ENCODE measurements at places on chromosomes 16 and 17.
A peak's percentile ranks its signal among the peaks of the same experiment; 100 is the strongest.

- no peak for DNase-seq
Observed at GRCh38 chr16:83136419-83136818, 509.6 kb downstream of the CDH13 start.

- DNase-seq, result no peak
Observed at GRCh38 chr16:6104428-6104827, 1006.8 kb upstream of the EEF2KMT start.

DNA sequence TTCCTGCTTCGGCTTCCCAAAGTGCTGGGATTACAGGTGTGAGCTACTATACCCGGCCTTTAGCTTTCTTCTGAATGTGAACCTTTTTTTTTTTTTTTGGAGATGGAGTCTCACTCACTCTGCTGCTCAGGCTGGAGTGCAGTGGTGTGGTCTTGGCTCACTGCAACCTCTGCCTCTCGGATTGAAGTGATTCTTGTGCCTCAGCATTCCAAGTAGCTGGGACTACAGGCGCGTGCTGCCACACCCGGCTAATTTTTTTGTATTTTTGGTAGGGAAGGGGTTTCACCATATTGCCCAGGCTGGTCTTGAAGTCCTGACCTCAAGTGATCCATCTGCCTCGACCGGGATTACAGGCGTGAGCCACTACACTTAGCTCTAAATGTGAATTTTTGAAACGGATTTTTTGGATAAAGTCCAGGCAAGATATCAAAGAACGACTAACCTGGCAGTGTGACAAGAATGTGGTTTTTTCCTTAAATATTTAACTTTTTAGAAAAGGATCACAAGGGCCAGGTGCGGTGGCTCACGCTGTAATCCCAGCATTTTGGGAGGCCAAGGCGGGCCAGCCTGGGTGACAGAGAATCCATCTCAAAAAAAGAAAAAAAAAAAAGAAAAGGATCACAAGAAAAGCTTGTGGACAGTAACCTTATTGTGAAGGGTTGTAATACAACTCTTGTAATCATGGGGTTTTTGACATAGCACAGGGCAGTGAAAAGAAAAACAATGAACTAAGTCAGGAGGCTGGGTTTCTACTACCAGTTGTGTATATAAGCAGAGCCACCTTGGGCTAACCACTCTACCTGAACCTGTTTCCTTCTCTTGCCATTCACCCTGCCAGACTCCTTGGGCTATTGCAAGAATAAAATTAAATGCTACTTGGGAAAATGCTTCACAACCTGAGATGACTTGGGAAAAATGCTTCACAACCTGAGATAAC, 6.2 kb downstream of the BRCA1 start:
- DNase-seq, result no peak

DNA sequence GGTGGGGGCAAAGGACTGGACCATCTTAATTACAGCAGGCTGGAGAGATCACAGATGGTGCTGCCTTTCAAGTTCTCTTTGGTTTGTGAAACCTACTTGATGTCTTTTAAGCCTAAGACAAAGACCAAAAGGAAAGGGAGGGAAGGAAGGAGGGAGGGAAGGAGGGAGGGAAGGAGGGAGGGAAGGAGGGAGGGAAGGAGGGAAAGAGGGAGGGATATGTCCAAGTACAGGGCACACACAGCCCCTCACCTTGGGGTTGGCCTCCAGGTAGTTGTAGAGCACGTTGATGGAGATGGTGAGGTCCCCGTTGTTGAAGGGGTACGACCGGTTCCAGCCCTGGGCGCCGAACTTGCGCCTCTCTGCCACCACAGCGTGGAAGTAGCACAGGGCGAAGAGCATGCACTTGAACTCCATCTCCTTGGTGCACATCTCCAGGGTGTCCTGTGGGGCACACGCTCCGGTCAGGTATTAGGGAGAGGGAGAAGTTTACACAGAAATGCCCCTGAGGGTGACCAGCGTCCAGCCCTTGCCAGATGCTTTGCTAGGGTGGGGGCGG, 55.4 kb downstream of the PGS1 start:
- no peak for DNase-seq

DNA sequence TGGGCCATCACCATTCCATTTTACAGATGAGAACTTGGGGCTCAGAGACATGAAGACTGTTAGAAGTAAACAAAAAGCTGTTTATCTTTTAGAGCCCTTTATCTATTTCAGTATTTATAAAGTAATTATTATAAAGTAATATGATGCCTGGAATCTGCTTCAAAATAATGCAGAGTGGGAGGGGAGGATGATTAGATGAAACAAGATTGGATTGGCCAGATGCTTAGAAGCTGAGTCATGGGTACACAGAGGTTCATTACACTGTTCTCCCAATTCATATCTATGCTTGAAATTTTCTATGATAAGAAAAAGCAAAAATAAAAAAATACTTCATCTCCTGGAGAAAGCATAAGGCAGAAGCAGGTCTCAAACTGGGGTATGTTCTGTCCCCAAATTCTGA, 29.4 kb downstream of the TOM1L2 start:
- peak; percentile 68 for DNase-seq

DNA sequence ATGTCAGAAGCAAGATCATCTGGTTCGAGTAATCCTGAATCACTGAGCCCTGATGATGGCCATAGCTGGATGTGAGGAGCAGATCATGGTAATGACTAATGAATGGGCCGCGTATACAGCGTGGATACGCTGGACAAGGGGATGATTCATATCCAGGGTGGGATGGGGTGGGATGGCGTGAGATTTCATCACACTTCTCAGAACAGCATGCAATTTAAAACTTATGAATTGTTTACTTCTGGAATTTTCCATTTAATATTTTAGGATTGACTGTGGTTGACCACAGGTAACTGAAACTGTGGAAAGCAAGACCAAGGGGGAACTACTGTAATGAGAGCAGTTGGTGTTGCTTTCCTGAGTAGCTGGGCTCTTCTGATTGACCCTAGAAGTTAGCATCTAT, 225.5 kb downstream of the STX8 start:
- peak; percentile 52 for DNase-seq

DNA sequence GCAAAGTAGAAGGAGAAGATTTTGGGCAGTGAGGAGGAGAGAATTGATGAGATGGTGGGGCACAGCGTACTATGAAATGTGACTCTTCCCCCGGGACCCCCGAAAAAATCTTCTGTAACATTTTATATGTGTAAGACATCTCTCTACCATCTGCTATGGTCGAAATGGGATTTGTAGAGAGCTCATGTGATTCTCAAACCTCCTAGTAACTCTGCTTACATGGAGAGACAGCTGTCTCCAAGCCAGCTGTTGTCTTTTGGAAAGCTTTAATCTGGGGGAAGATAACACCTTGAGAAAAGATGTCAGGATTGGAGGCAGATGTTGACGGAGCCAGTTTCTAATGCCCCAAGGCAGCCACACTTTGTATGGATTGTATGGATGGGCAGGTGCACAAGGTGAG, 94.1 kb downstream of the PRKCB start:
- DNase-seq, result no peak

GRCh38 chr16:89363621-89364393, 126.6 kb downstream of the ANKRD11 start:
- DNase-seq, result peak; percentile 67

DNA sequence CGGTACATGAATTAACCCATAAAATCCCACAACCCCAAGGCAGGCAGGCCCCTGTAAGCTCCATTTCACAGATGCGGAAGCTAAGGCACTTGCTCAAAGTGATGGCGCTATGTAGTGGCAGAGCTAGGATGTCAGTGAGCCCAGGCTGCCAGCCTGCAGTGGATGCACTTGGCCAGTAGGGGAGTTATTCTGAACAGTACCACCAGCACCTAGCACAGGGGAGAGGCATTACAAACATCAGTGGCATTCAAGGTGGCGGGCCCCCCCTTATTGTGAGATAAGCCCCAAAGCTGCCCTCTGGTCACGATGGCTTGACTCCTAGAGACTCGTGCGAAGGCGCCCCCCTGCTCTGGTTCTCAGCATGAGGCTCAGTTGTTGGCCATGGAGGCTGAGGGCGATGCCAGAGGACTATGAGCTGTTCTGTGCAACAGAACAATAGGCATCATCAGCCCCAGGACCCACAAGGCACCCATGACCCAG, 33.8 kb downstream of the GTF3C1 start:
- DNase-seq, result peak; percentile 29

DNA sequence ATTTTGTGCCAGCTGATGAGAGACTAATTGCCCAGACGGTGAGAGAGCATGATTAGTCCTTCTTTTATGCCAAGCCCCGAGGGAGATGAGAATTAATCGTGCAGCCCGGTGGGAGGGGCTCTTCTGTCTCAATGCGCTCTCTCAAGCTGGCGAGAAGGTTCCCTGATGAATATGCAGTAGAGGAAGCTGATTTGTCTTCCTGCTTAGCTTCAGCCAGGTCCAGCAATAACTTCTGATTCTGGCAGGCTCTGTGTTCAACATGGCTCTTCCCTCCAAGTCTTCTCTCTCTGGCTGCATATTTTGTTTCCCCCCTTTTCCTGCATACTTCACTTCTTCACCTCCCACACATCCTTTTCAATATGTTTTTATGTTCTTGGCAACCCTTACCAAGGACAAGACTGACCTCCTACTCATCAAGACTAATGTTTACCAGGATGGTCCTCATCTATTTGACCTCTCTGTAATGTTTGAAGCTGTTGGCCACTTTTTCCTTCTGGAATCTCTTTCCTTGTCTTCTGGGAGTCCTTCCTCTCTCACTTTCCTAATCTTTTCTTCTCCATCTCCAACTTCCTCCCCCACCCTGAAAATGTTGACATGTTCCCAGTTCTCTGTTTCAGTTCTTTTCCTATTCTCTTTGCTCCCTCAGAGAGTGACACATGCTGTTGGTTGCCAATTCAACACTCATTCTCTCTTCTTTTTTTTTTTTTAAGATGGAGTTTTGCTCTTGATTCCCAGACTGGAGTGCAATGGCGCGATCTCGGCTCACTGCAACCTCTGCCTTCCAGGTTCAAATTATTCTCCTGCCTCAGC, 33.1 kb downstream of the ARL4D start:
- DNase-seq, result no peak

- DNase-seq, result peak; percentile 47
Observed at GRCh38 chr17:35865412-35866340, 3.0 kb downstream of the HEATR9 start.

- DNase-seq, result peak; percentile 51
Observed at GRCh38 chr17:62807812-62808575, at the start of gene MARCHF10. MARCHF10 (minus strand) TSS chr17:62808314; CDS start chr17:62801735, 6,579 bp downstream.

- DNase-seq, result no peak
Observed at GRCh38 chr17:80731323-80731722, 186.7 kb downstream of the RPTOR start.

GRCh38 chr17:75009139-75009724, 3.2 kb upstream of the MRPL58 start:
- no peak for DNase-seq

GRCh38 chr16:10708969-10709368, 14.2 kb upstream of the TEKT5 start:
- DNase-seq, result no peak

DNA sequence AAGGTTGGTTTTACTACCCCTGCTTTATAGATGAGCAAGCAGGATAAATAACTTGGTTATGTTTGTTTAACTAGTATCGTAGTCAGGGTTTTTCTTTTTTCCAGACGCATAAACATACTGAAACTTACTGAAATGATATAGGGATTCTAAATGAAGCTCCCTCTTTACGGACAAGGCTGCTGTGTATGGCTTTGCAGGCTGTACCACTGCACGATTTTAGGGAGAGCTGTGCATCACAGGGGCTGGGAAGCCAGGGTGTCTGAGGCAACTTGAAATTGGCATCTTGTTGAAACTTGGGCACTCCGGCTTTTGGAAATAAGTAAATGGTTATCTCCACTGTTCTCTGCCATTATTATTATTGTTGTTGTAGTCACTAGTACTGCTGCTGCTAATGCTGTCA, 218.1 kb upstream of the CDH8 start:
- DNase-seq, result no peak

DNA sequence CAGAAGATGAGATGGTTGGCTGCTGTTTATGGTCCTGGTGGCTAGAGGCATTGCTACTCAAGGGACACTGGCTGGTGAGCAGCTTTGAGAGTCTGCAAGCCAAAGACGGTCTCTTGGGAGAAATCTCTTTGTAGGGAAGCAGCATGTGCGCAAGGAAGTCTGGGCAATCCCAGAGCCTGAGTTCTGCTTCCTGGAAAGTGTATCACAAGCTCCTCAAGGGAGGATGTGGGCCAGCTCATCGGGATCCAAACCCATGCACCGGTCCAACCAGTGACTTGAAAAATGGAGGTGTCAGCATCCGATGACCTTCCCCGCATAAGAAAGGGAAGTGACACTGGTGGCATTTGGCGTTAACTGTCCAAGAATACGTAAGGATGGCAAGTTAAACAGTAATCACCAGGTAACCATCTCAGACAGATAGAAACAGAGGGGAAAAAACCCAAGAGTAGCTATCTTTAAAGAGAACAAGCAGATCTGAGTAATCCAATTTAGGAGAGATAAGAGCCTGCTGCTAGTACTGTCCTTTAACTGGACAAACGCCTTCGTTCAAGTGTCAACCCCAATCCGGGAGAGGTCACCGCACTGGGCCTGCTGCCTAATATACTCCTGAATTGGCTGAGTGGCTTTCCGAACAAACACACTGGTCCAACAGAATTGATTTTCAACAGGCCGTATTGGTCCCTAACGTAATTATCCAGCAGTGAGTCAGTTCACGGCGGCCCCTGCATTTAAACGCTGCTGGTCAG, 303.0 kb upstream of the ZFHX3 start:
- no peak for DNase-seq

GRCh38 chr16:2500918-2501750, 12.6 kb upstream of the ATP6V0C start:
- DNase-seq, result peak; percentile 55

GRCh38 chr16:24499193-24499814, 40.1 kb upstream of the RBBP6 start:
- peak; percentile 62 for DNase-seq

GRCh38 chr16:69181-69580, 3.2 kb downstream of the RHBDF1 start:
- DNase-seq, result no peak

DNA sequence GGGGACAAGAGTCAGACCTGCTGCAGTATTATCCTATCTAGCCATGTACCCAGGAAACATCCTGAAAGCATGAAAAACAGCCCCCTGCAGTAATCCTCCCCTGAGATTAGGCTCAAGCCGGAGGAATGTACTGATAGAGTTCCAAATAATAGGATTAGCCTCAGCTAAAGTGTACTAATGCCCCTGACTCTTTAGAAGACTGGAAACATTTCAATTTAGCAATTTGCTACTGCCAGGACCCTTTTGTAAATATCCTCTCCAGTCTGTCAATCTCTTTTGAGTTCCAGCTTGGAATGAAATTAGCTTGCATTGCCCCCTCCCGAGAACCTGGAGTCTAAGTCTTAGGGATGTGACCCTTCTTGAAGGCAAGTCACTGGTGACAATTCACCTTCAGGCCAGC, 110.8 kb upstream of the DNAH9 start:
- no peak for DNase-seq

DNA sequence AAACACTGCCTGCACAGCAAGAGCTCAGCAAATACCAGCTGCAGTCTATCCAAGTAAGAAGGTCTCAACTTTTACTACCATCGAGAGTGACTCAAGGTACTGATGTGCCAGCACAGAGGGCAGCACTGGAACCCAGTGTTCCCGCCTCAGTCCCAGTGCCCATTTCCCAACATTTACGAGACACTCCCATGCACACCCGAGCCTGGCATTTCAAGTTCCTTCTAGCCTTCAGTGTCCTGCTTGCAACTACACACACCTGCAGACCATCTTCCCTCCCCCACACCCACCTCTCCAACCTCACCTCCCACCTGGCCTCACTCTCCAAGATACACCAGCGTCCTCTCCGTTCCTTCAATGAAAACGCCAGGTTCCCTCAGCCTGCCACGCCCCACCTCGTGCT, 3.2 kb downstream of the KLHDC4 start:
- peak; percentile 42 for DNase-seq

- DNase-seq, result peak; percentile 81
Observed at GRCh38 chr17:38703742-38704605, 1.1 kb upstream of the MLLT6 start.

- peak; percentile 43 for DNase-seq
Observed at GRCh38 chr16:69131167-69131838, 1.1 kb downstream of the CHTF8 start.

Measured in RWPE1 (cell line).